ENCODE measurements at places on chromosomes 1 and 21.

DNA sequence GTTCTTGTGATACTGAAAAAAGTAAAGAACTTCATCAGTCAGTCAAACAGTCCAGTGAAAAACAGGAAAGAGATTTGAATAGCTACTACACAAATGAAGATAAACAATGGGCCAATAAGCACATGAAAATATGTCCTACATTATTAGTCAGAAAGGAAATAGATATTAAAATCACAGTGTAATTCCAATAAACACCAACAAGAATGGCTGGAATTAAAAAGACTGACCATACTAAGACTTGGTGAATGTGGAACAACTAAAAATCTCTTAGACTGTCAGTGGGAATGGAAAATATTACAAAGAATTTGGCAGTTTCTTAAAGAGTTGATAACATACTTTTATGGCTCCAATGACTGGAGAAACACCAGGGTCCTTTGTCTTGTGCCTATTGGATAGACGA lies 241.8 kb upstream of the USP24 start:
- DNase-seq, result no peak

- no peak for DNase-seq
These were observed 21.8 kb downstream of the POFUT2 start for GRCh38 chr21:45265721-45266517.

- no peak for DNase-seq
These were observed 55.2 kb downstream of the PCNX2 start for GRCh38 chr1:233240371-233240770.

DNA sequence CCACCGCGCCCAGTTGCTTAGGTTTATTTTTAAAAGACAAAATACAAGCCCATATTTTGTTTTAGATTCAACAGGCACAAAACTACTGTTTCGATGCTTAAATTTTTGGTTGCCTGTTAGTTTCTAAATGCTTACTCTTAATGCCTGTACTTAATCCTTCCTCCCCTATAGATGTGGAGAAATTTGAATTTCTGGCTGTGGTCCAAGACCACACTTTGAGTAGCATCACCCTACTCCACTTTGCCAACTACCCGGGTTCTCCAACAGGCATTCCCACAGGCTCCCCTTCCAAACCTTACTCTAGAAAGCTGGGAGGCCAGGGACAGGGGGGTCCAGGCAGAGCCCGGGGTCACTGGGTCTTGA lies 20.0 kb downstream of the LACTBL1 start:
- DNase-seq, result no peak

DNA sequence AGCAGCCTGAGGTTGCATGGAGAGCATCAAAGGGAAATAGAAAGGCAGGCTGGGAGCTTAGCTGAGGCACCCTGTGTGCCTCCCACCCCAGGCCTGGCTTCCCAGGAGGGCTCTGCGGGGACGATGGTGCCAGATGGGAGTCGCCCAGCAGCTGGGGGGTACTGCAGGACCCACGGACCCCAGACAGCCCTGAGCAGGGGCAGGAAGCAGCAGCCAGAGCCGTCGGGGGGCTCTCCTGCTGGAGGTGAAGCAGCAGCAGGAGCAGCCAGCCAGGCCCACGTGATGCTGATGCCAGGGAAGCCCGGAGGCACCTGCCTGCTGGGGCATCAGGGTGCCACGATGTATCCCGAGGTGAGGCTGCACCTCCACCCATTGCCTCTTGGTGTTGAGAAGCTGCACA lies 20.4 kb downstream of the RAP1GAP start:
- DNase-seq, result no peak

DNA sequence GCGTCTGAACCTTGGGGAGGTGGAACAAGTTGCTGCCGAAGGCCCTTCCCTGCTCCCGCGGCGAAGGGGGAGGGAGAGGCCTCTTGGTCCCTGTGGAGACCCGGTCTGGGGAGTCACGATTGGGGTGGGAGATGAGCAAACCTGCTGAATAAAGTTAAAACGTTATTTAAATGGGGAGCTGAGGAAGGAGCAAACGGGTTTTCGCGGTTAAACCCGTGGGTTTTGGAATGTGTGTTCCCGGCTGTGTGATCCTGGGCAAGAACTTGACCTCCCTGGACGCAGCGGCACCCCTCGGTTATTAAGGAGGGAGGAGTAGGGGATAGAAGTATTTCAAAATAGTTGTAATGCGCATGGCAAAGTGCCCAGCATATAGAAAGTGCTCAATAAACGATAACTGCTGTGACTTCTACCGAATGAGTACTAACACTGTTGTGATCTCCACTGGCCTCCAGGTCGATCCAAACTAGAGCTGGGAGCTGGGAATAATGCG lies 3.4 kb downstream of the FAM110D start:
- DNase-seq, result no peak

GRCh38 chr1:35808450-35809113 lies 766 bp downstream of the AGO4 start:
- no peak for DNase-seq
